ENCODE measurements at places on chromosomes 1 and 21. TPM values are rescaled to one million over a fixed set of nuclear protein-coding genes. Genes with fewer than 3 reads are reported as not detected.

The MAP1LC3C gene
- 0.92 TPM for total RNA-seq

The BCL2L15 gene
- 2.2 TPM for total RNA-seq

The SLAMF6 gene
- 2.8 TPM for total RNA-seq

The RHD gene
- 0.44 TPM for total RNA-seq

The CD48 gene
- 35.5 TPM for total RNA-seq

The FCRL3 gene
- 0.58 TPM for total RNA-seq

The DENND2C gene
- 3.2 TPM for total RNA-seq

The TNNI3K gene
- total RNA-seq = 0.61 TPM

The GABRD gene
- total RNA-seq = 0.31 TPM

The NECTIN4 gene
- 5.6 TPM for total RNA-seq

The VASH2 gene
- total RNA-seq = 7.7 TPM

The RNF11 gene
- 90.1 TPM for total RNA-seq

The DIRAS3 gene
- 0.47 TPM for total RNA-seq

The RBM11 gene
- total RNA-seq = 2.0 TPM

The HYI gene
- 60.2 TPM for total RNA-seq

The SPRR1A gene
- not detected for total RNA-seq

The LCE2B gene
- not detected for total RNA-seq

The RAP1GAP gene
- 44.2 TPM for total RNA-seq

The NBPF15 gene
- total RNA-seq = 40.5 TPM

The FOXD2 gene
- total RNA-seq = 0.34 TPM

The NSUN4 gene
- total RNA-seq = 22.6 TPM

The TRIM63 gene
- total RNA-seq = 0.15 TPM

The STK40 gene
- total RNA-seq = 97.7 TPM

The HSD11B1 gene
- 8.1 TPM for total RNA-seq

The OR2G6 gene
- not detected for total RNA-seq

The PSMD4 gene
- total RNA-seq = 153 TPM

The MATN1 gene
- total RNA-seq = not detected

The MYOG gene
- not detected for total RNA-seq

The WNT2B gene
- total RNA-seq = 4.5 TPM

The KRTAP11-1 gene
- total RNA-seq = not detected

The SH3BGR gene
- 3.6 TPM for total RNA-seq

The S100A12 gene
- total RNA-seq = 178 TPM

The ZMYND12 gene
- total RNA-seq = 3.8 TPM

The ANGPTL3 gene
- total RNA-seq = not detected

The AGRN gene
- 208 TPM for total RNA-seq

The NTMT2 gene
- total RNA-seq = not detected

The WNT3A gene
- 1.5 TPM for total RNA-seq
